Tibial nerve (tissue), 4 donors: ENCODE measurements at places on chromosomes 2 and 18.

DNA sequence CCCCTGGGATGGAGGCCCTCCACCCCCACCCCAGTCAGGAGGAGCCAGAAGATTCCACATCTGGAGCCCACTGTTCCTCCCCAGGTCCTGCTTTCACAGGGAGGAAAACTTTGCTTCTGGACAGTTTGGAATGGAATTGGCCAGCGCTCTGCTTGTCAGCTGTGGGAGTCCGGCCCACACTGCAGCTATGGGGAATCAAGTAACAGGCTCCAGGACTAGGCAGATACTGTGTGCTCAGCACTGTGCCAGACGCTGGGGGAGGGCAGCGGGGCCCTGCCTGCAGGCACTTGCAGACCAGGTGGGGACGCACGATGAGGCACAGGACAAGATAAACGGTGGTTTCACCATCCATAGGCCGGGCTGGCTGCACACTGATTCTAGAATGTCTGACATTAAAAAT, 114.0 kb downstream of the STPG4 start:
- DNase-seq: no peak

DNA sequence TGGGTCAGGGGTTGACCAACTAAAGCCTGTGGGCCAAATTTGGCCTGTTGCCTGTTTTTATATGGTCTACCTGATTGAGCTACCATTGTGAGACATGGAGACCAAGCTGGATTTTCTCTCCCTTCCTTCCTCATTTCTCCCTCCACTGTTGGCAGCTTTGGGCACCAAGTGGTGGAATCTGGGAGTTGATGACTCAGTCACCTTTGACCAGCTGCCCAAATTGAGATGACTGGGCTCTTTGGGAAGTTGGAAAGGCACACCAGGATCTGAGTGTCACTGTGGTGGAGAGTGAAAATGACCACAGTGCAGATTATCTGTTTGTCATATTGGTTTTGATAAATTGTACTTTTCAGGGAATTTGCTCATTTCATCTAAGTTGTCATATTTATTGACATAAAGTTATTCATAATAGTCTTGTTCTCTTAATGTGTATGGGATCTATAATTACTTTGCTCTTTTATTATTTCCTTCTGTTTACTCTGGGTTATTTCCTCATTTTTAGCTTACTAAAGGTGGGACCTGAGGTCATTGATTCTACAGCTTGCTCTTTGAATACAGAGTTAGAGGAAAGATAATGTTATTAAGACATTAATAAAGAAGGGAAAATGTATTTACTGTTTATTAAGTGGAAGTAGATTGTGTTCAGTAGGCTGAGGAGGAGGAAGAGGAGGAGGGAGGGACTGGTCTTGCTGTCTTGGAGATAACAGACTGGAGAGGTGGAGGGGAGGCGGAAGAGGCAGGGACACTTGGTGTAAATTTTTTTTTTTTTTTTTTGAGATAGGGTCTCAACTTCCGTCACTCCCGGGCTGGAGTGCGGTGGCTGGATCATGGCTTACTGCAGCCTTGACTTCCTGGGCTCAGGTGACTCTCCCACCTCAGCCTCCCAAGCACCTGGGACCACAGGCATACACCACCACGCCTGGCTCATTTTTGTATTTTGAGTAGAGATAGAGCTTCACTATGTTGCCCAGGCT, 31.8 kb downstream of the AGFG1 start:
- DNase-seq: no peak

GRCh38 chr2:74511104-74511989, 2.9 kb upstream of the TLX2 start:
- DNase-seq: no peak

- DNase-seq: no peak
Observed at GRCh38 chr2:128769457-128770142, 450.9 kb upstream of the HS6ST1 start.

GRCh38 chr2:205564346-205565141, 117.8 kb upstream of the NRP2 start:
- no peak for DNase-seq

DNA sequence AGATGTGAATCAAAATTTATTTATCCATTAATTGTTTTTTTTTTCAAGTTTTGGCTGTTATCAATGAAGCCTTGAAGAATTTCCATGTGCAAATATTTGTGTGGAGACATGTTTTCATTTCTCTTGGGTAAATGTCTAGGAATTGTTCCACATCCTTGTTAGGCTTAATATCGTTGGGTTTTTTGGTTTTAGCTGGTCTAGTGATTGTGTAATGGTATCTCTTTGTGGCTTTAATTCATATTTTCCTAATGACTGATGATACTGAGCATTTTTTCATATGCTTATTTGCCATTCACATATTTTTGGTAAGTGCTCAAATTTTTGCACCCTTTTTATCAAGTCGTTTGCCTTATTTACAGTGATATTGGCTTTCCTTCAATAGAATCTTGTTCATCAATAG, 250.3 kb upstream of the EPHA4 start:
- DNase-seq: no peak

- DNase-seq: no peak
Observed at GRCh38 chr2:96898641-96899412, 28.9 kb upstream of the SEMA4C start.

- DNase-seq: no peak
Observed at GRCh38 chr2:133326652-133327397, 241.4 kb downstream of the NCKAP5 start.

GRCh38 chr2:239227661-239228371, 173.0 kb downstream of the HDAC4 start:
- DNase-seq: no peak

- no peak for DNase-seq
Observed at GRCh38 chr2:29977284-29977683, 55.9 kb upstream of the ALK start.

- DNase-seq: no peak
Observed at GRCh38 chr2:7661502-7661901, 744.3 kb downstream of the RNF144A start.
